Kidney glomerular epithelial cell (primary cell): ENCODE measurements at places on chromosomes 2 and 18.

GRCh38 chr18:25392192-25392591 lies 40.2 kb upstream of the ZNF521 start:
- no peak for DNase-seq

DNA sequence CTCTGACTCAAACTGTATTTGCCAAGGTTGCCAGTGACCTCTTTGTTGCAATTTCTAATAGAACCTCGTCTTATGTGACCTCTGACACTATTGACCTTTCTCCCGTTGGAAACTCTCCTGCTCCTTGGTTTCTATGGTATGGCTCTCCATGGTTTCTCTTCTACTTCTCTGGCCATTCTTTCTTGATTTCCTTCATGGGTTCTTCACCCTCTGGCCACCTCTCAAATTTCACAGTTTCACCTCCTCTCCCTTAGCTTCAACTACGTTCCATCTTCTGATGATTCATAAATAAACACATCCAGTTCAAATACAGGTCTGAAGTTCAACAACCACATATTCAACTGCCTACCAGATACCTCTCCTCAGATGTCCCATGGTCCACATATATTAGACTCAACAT lies 109.5 kb downstream of the CACNB4 start:
- DNase-seq, result no peak

GRCh38 chr2:70696142-70696541 lies 71.9 kb downstream of the ADD2 start:
- no peak for DNase-seq

- DNase-seq, result no peak
Measured at GRCh38 chr18:55654986-55655385, 67.0 kb upstream of the TCF4 start.

DNA sequence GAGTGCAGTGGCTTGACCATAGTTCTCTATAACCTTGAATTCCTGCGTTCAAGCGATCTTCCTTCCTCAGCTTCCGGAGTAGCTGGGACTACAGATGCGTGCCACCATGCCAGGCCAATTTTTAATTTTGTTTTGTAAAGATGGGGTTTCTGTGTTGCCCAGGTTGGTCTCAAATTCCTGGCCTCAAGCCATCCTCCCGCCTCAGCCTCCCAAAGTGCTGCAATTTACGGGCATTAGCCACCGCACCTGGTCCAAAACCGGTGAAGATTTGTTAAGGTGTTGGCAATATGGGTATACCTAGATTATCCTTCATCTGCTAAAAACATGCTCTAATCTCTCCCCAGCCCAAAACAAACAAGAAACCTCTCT lies 1.3 kb upstream of the EIF2AK3 start:
- DNase-seq, result no peak

- no peak for DNase-seq
Measured at GRCh38 chr2:237540823-237541222, 25.6 kb upstream of the PRLH start.

GRCh38 chr2:198901894-198902293 lies 555.8 kb downstream of the SATB2 start:
- no peak for DNase-seq

DNA sequence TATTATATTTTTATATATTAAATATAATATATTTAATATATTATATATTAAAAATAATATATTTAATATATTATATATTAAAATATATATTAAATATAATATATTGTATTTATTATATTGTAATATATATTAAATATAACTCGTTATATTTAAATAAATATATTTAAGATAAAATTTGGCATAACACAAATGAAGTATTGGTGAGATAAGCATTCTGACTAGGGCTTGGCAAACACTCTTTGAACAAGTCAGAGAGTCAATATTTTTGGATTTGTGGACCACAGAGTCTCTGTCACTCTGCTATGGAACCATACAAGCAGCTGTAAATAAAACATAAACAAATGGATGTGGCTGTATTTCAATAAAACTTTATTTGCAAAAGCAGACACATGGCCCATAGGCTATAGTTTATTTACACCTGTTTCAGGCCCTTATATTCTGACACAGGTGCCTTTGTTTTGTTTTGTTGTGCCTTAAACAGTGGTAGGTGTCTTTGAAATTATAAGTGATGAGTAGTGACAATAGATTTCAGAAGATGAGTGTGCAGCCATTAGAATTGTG lies 190.1 kb downstream of the EPHA4 start:
- no peak for DNase-seq

GRCh38 chr2:161417438-161418274 lies 1.6 kb downstream of the TBR1 start:
- no peak for DNase-seq

DNA sequence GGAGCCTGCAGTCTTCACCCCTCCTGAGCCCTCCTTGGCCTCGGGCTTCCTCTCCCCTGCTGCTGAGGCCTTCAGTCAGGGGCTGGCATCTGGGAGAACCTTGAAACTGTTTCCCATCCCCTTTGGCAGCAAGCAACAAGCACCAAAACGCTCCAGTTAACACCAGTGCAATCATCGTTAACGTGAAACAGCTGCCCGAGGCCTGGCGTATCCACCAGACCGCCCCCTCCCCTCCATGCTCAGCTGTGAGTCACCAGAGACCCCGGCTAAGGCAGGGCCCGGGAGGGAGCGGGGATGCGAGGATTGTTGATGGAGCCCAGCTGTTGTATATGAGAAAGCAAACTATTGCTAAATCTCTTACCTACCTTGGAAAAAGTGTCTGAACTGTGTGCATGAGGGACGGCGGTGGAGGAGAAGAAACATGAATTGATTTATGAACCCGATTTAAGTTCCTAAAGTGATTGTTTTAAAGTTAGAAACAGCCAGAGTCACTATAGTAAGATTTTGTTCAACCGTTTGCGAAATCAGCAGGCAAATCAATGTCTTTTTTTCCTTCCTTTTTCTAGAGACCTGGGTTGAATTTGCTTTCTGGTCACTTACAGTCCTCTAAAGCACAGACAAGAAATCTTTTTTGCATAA lies 5.2 kb downstream of the ZFP36L2 start:
- peak; percentile 70 for DNase-seq

- DNase-seq, result no peak
Measured at GRCh38 chr18:24534271-24534670, 73.8 kb downstream of the HRH4 start.

DNA sequence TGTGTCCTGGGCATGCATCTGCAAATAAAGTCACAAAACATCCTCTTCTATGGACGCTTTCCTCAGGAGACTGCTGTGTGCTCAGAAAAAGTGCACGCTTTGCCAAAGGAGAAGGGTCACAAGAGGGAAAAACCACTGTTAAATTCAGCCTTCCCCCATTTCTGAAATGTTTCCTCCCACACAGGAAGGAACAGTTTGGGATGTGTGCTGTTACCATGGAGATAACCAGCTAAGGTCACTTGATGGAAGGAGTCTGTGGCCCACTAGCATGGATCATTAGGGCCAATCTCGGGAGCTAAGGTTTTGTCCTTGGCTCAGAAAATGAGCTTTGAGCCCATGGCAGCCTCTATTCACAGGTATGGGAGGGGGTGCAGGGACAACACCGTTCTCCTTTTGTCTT lies 5.6 kb downstream of the KCNE4 start:
- no peak for DNase-seq

- DNase-seq, result no peak
Measured at GRCh38 chr2:74181739-74182138, 3.1 kb upstream of the MOB1A start.

DNA sequence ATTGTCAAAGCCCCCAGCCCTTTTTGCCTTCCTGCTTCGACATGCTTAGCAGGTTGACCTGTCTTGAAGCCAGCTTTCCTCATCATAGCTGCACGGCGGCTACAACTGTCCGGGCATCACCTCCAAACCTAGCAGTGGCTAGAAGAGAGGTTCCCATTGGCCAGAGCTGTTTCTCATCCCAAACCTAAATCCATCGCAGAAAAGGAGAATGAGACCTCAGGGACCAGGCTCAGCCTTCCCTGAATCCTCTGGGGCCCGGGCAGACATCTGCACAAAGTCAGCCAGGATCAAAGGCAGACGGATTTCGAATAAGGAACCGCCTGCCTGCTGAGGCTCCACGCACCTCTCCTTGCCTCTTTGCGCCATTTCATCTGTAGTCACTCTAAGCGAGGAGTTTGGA lies 101.7 kb upstream of the SLC66A3 start:
- DNase-seq, result no peak

DNA sequence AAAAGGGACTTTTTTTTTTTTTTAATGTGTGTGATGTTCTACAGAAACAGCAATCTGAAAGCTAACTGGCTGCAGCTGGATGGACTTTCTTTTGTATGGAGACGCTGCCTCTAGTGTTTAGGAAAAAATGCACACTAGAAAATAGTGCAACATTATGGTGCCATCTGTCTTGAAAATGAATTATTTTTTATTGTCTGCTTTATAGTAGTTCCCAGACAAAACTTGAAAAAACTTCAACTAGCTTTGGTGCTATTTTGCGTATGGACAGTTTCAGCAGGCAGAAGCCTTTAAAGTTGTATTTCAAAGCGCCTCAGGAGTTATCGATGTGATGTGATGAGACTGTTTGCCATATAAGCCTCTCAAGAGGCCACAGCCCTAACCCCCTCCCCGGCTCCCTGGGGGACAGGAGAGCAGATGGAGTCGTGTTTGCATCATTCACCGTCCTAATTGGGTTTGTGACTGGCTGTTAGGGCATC lies 86.9 kb downstream of the LTBP1 start:
- DNase-seq, result peak; percentile 31

DNA sequence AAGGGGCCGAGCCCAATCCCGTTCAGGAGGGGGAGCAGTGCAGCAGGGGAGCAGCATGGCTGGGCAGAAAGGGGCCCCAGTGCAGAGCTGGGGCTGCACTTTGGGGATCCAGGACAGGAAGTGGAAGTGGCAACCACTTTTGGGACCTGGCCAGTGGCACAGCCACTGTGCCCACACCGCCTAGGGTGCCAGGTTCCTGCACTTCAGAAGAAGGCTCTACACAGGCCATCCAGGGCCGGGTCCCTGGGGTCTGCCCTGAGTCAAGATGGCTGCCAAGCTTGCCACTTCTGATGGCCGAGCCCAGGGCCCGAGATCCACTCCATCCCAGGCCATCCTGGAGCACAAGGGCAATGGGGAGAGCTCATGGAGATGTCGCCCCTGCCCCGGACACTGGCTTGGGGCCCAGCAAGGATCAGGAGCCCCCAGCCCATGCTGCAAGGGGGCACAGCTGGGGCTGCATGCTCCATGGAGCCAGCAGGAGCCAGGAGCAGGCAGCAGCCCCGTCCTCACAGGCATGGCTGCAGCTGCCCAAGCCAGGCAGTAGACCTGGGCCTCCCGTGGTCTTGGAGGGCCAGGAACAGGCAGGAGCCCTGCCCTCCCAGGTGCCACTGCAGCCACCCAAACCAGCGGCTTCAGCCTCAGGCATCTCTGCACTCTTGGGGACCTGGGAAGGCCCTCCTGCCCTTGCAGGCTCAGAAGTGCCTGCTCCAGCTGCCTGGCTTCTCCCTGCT lies 35.0 kb upstream of the ID2 start:
- no peak for DNase-seq

- DNase-seq, result no peak
Measured at GRCh38 chr2:226829721-226830631, 5.9 kb upstream of the RHBDD1 start.

- DNase-seq, result no peak
Measured at GRCh38 chr2:236772220-236772837, 202.7 kb downstream of the ACKR3 start.

GRCh38 chr18:59029663-59030429 lies 109.8 kb upstream of the SEC11C start:
- DNase-seq, result no peak

- peak; percentile 9 for DNase-seq
Measured at GRCh38 chr2:223459328-223459939, 142.7 kb downstream of the SCG2 start.

DNA sequence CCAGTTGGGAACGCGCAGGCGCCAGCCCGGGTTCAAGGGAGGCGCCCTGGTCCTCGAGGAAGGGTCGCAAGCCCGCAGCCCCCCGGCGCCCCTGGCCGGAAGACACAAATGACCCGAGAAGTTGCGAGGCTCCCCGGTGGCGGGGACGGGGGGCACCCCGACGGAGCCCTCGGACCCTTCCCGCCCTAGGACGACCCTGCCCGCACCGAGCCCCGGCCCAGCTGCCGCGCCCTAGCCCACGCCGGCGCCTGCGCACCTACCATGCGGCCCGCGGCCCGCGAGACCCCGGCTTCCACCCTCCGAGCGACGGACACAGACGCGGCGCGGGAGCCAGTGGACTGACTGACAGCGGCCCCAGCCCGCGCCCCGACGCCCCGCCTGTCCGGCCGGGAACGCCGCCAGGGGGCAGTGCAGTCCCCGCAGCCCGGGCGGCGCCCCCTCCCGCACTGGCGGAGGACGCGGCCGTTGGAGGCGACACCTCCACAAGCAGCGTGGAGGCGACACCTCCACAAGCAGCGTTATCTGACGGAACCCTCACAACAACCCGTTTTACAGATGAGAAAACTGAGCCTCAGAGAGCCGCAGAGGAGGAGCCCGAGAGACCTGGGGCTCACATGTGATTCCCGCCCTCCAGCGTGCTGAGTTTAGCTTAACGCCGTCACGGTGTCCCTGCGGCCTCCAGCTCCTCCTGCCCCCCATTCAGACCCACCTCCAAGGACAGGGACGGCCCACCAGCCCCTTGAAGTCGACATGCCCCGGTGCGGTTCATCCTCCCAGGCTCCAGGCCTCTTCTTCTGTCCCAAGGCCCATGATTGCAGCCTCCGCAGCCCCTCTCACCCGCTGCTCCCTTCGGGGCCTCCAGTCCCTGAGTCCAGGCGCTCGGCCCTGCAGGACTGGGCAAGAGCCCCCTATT lies at the start of gene NMUR1:
Gene NMUR1 (minus strand): TSS at position 347 of the 913 bp plus-strand sequence. CDS start 84 bp downstream, at position 263.
- no peak for DNase-seq

GRCh38 chr2:7121851-7122250 lies 204.6 kb downstream of the RNF144A start:
- DNase-seq, result no peak

DNA sequence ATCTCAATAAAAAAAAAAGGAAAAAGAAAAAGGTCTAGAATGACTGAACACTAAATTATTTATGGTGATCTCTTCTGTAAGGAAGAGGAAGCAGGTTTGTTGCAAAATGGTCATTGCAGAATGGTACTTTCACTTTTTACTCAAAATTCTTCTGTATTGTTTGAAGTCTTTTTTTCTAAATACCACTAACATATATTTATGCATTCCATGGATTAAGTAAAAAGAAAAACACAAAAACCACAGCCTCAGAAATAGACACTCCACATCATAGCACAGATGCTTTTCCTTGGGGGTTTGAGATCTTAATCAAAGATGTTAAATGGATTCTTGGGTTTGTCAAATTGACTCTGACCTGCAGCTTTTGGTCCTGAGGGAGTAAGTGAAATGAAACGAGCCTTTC lies 47.4 kb downstream of the RHOB start:
- no peak for DNase-seq

GRCh38 chr2:216012133-216012829 lies 1.1 kb downstream of the MREG start:
- DNase-seq, result peak; percentile 86

GRCh38 chr18:25725501-25725900 lies 364.9 kb downstream of the SS18 start:
- DNase-seq, result no peak

GRCh38 chr2:172894689-172895387 lies 159.2 kb downstream of the RAPGEF4 start:
- DNase-seq, result no peak

GRCh38 chr2:216206821-216207220 lies 97.7 kb downstream of the XRCC5 start:
- no peak for DNase-seq
